ENCODE measurements at places on chromosomes 7 and 10. TPM values are rescaled to one million over a fixed set of nuclear protein-coding genes. Genes with fewer than 3 reads are reported as not detected.

- peak overlapping the region; percentile 10 for H3K27ac ChIP-seq
- DNase-seq = peak; percentile 75
- H3K4me3 ChIP-seq = no peak overlapping the region
- H3K36me3 ChIP-seq = no peaks in the 10 kb centered on the region
Measured at GRCh38 chr10:60964257-60965235, 20.6 kb upstream of the RHOBTB1 start.

DNA sequence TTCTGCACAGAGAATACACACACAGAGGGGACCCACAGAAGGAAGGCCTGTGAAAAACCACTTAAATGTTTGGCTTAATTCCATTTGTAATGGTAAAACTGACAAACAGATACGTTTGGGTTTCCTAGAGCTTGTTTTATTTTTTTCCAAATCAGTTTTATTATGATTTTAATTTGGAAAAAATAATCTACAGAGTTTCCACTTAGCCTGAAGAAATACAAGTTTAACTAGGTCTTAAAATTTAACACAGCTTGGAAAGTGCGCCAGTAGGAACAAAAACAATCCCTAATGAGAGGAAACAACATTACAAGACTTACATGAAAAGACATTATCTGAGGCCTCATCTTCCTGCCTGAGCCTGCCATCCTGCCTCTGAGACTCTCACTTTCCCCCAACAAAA, 58.5 kb upstream of the CARD11 start:
- H3K36me3 ChIP-seq = no peaks in the 10 kb centered on the region
- no peak overlapping the region for H3K27ac ChIP-seq
- H3K4me1 ChIP-seq = no peaks in the 10 kb centered on the region
- DNase-seq = no peak
- H3K27me3 ChIP-seq = no peaks in the 10 kb centered on the region
- no peak overlapping the region for H3K4me3 ChIP-seq

DNA sequence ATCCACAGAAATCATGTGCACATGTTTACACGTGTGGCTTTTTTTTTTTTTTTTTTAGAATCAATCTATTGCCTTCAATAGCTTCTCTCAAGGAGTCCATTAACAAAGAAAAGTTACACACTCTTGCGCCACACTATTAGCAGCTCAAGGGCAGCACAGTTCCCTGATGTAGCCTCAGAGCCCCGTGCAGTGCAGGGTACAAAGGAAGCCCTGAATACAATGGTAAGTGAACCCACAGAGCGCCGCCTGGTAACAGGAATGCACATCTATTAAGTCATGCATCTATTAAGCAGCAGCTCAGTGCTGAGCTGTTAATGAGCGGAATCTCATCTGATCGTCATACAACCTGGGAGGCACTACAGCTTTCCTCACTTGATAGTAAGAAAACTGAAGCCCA, 113.7 kb upstream of the PDLIM1 start:
- no peak overlapping the region for H3K27ac ChIP-seq
- H3K27me3 ChIP-seq = no peaks in the 10 kb centered on the region
- peaks cover 3% of the 10 kb centered on the region for H3K4me1 ChIP-seq
- H3K4me3 ChIP-seq = no peak overlapping the region
- no peak for DNase-seq
- H3K36me3 ChIP-seq = no peaks in the 10 kb centered on the region

- H3K4me1 ChIP-seq = no peaks in the 10 kb centered on the region
- H3K4me3 ChIP-seq = no peak overlapping the region
- no peaks in the 10 kb centered on the region for H3K36me3 ChIP-seq
- H3K27me3 ChIP-seq = no peaks in the 10 kb centered on the region
- DNase-seq = no peak
- no peak overlapping the region for H3K27ac ChIP-seq
Measured at GRCh38 chr10:43944381-43945093, 295.9 kb upstream of the ZNF32 start.

DNA sequence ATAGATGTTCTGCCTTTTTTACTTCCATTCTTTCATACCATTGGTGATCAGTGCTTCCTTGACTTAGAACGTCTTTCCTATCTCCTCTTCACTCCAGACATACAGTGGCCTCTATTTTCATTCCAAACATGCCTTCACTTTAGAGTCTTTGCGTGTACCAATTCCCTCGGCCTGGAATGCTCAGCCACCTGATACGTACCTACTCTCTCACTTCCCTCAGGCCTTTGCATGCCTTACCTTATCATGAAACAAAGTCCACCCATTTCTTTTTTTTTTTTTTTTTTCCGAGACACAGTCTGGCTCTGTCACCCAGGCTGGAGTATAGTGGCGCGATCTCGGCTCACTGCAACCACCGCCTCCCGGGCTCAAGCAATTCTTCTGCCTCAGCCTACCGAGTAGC, 2.2 kb upstream of the CCNJ start:
- no peak overlapping the region for H3K4me3 ChIP-seq
- H3K36me3 ChIP-seq = no peaks in the 10 kb centered on the region
- H3K27me3 ChIP-seq = no peaks in the 10 kb centered on the region

DNA sequence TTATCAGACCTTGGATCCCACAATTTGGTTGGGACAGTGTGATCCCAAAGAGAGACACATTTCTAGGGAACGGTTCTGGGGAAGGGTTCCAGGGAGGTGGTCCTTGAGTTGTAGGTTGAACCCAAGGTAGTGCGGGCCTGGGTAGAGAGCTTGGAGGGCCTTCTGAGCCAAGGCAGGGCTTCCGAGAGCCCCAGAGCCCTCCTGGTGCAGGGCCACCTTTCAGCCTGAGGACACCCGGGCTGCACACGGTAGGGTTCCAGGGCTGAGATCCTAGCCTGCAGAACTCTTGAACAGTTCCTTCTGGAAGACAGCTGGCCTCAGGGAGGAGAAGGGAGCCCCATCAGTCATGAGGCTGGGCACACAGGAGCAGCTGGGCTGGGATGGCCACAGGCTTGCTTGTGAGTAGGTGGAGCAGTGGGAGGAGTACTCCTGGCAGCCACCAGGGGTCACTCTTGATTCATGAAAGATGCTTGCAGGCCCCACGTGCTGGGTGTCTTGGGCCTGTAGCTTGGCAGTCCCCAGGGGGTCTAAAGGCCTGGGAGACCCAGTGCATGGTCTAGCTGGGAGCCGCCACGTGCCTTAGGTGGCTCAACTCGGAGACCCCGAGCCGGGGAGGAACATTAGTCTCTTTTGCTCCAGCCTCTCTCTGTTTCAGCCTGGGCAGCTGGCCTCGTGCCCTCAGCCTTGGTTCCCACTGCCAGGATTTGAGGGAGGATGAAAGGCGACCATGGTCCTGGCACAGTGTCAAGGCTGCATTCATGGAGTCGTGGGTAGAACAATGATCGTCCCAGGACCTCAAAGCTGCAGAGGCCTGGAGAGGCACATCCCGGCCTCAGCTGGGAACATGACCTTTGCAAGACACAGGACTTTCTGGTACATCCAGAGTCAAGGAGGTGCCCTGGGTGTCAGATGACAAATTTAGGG, 381.6 kb downstream of the TYW1 start:
- no peaks in the 10 kb centered on the region for H3K4me1 ChIP-seq
- H3K27ac ChIP-seq = no peak overlapping the region
- peak; percentile 57 for DNase-seq
- no peak overlapping the region for H3K4me3 ChIP-seq

GRCh38 chr10:59331661-59332060, 30.7 kb downstream of the FAM13C start:
- no peak for DNase-seq
- H3K27me3 ChIP-seq = no peaks in the 10 kb centered on the region
- no peaks in the 10 kb centered on the region for H3K4me1 ChIP-seq
- no peaks in the 10 kb centered on the region for H3K36me3 ChIP-seq
- no peak overlapping the region for H3K4me3 ChIP-seq

- no peaks in the 10 kb centered on the region for H3K27me3 ChIP-seq
- H3K27ac ChIP-seq = no peak overlapping the region
- DNase-seq = peak; percentile 12
- no peaks in the 10 kb centered on the region for H3K4me1 ChIP-seq
- no peak overlapping the region for H3K4me3 ChIP-seq
Measured at GRCh38 chr7:46123-46829, 146.1 kb upstream of the FAM20C start.

- H3K36me3 ChIP-seq = no peaks in the 10 kb centered on the region
- H3K4me1 ChIP-seq = no peaks in the 10 kb centered on the region
- no peak for DNase-seq
- H3K4me3 ChIP-seq = no peak overlapping the region
Measured at GRCh38 chr7:124219681-124220080, 186.8 kb upstream of the TMEM229A start.

GRCh38 chr7:20466543-20467021, 135.9 kb downstream of the ITGB8 start:
- H3K36me3 ChIP-seq = no peaks in the 10 kb centered on the region
- H3K27ac ChIP-seq = no peak overlapping the region
- no peak overlapping the region for H3K4me3 ChIP-seq
- H3K27me3 ChIP-seq = no peaks in the 10 kb centered on the region
- no peak for DNase-seq
- H3K4me1 ChIP-seq = no peaks in the 10 kb centered on the region

DNA sequence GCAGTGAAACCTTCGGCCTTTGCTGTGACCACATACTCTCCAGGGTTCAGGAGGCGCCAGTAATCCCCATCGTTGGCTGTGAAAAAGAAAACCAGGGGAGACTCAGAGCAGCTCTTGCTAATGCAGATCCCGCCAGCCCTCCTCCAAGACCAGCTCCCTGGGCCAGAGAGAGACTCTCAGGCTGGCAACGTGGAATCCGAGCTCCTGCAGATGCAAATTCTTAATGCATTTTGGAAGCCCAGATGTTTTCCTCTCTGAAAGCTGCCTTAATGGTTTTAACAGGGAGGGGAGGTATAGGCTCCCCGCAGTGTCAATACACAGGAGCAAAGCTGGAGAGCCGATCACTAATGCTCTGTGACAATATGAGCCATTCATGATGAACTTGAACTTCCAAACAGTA, 80.8 kb downstream of the GPR26 start:
- H3K36me3 ChIP-seq = no peaks in the 10 kb centered on the region
- no peaks in the 10 kb centered on the region for H3K27me3 ChIP-seq
- H3K4me3 ChIP-seq = no peak overlapping the region
- no peak for DNase-seq
- H3K27ac ChIP-seq = no peak overlapping the region

DNA sequence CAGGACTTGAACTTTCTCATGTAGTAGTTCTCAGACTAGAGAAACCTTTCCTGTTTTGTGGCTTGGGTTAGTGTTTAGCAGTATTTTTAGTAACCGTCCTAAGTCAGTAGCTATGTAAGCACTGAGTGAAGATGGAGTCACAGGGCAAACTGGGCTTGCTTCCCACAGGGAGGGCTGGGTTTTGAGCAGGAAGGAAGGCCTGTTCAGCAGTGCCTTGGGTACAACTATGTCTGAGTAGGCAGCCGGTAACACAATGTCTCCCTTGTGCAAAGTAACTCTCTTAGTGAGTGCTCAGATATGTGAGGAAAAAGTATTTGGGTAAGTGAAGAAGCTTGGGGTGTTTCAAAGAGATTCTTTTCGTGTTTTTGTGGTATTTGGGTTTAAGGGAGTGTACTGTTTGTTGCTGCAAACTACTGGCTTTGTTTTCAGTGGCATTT, 96.4 kb downstream of the CCSER2 start:
- H3K4me3 ChIP-seq = no peak overlapping the region
- peak overlapping the region; percentile 51 for H3K27ac ChIP-seq
- no peaks in the 10 kb centered on the region for H3K36me3 ChIP-seq
- DNase-seq = peak; percentile 85

DNA sequence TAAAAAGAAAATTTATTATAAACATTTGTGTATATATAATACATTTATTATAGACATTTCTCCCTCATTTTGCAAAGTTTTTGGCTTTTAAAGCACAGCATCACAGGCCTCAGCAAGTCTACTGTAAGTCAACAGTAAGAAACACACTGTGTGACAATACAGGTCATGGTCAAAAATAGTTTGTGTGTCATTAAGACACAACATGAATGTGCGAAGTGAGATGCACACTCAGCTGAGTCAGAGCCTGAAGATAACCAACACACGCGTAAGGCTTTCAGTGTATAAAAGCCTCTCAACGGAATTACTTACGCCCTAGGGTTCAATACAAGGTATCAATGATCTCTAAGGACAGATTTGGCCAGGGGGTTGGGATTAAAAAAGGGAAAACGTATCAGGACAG, 157.6 kb downstream of the PIP4K2A start:
- no peak overlapping the region for H3K4me3 ChIP-seq
- no peak overlapping the region for H3K27ac ChIP-seq
- no peaks in the 10 kb centered on the region for H3K27me3 ChIP-seq
- DNase-seq = no peak

DNA sequence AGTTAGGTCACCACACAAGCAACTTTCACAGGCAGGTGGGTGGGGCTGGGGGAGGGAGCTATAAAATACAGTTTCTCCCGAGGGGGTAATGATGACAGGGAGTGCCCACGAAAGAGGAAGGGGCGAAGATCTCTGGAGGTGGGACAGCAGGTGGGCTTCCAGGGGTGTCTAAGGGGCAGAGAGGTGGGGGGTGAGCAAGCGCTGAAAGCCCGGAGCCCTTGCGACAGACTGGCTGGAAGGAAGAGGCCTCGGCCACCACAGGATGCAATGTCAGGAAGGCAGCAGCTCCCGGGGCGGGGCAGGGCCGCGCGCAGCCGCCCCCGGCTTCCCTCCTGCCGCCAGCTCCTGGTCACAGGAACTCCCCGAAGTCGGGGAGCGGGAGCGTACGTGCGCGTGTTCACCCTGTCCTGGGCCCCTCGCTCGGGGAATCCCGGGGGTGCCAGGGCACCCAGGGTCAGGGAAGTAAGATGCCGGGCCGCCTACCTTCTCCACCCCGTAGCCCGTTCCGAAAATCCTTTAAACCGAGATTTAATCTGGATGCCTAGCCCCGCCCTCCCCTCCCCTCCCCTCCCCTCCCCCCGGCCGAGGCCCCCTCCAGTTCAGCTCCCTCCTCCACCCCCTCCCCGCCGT, 105.2 kb upstream of the PPIF start:
- H3K36me3 ChIP-seq = no peaks in the 10 kb centered on the region
- peaks cover 14% of the 10 kb centered on the region for H3K4me1 ChIP-seq
- no peaks in the 10 kb centered on the region for H3K27me3 ChIP-seq

DNA sequence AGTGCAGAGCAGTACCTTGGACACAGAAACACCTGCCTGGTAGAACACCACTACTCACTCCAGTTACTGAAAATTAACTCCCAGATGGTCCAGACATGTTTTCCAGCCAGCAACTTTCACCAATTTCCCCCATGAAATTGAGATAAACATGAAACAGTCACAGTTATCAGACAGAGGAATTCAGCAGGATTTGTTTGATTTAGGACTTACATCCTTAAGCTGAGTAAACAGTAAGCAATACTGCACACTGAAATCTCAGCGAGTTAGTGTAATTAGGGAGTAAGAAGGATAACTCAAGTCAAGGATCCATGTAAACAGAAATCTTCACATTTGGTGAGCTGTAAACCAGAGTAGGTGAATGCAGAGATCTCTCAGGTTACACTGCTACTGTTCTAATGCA, 353.5 kb downstream of the ELMO1 start:
- no peak overlapping the region for H3K4me3 ChIP-seq
- H3K27ac ChIP-seq = no peak overlapping the region
- H3K27me3 ChIP-seq = no peaks in the 10 kb centered on the region
- H3K36me3 ChIP-seq = no peaks in the 10 kb centered on the region
- DNase-seq = no peak

Gene NANOS1
- 0.74 TPM for total RNA-seq

Gene HMX2
- total RNA-seq = 0.15 TPM

Gene ABCC2
- 0.45 TPM for total RNA-seq

Gene NPY4R2
- total RNA-seq = 5.2 TPM

Gene OR2A42
- not detected for total RNA-seq

Gene WNT2
- total RNA-seq = 0.11 TPM

All from colonic mucosa (tissue), 4 donors.